ENCODE measurements at places on chromosomes 12 and 14.

DNA sequence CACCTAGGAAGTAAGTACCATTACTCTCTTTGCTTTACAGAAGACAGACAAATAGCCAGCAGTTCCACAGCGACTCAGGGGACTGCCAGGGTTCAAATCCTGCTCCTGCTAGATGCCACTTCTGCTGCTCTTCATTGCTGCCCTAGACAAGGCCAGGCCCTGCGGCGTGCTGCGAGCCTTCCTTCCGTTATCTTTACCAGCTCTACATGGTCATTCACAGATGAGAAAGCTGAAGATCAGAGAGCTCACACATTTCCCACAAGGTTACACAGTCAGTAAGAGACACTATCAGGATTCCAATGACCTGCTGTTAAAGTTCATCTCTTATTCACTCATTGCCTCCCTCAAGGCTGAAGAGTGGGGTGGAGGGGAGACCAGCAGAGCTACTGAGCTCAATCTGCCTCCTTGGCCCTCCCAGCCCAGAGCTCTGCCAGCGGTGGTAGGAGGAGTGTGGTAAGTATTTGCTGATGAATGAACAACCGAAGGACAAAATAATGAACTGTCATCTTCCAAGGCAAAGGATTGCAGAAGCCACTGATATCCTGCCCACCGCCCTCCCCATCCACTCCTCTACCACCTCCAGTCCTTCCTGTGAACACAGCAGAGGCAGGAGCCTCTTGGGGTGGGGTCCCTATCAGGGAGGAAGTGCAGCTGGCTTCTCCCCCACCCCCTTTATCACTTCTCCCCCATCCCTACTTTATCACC lies 14.6 kb upstream of the HDAC7 start:
- no peak for DNase-seq

DNA sequence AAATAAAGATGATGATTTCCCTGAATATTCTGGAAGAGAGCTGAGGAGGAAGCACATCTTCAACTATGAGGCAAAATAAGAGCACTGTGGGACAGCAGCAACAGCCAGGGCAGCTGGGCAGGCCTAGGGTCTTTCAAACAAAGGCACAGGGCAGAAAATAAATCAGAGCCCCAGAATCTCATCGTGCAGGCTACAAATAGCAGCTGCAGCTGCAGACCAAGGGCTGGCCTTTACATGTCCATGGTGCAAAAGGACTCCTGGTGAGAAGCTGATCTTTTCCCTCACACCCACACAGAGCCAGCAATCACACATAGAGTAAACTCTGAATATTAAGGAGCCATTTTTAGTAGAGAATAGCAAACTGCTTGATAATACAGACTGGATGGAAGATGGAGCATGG lies 13.6 kb upstream of the MYBPC1 start:
- DNase-seq: no peak

- no peak for DNase-seq
Observed at GRCh38 chr14:64864258-64864657, 15.4 kb downstream of the SPTB start.

- no peak for DNase-seq
Observed at GRCh38 chr12:104109446-104110271, 28.4 kb downstream of the NFYB start.

DNA sequence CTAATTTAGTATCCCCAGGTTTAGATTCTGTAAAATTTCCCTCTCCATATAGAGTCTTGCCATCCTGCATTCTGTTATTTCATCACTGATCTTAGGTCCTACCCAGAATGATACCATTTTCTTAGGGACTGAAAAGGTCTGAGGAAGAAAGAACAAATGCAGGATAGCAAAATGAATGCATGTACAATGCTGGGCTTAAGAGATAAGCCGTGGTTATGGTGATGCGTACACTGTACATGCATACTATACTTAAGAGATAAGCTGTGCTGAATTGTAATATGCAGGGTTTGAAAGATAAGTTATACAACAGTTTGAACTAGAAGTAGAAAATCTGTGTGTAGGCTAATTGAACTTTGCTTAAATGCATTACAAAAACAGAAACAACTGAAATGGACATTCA lies 416.2 kb downstream of the C12orf50 start:
- DNase-seq: no peak

DNA sequence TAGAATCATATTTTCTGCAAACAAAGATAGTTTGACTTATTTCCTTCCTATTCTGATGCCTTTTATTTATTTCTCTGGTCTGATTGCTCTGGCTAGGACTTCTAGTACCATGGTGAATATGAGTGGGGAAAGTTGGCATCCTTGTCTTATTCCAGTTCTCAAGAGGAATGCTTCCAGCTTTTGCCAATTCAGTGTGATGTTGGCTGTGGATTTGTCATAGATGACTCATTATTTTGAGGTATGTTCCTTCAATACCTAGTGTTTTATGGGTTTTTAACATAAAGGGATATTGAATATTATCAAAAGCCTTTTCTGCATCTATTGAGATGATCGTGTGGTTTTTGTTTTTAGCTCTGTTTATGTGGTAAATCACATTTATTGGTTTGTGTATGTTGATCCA lies 139.4 kb upstream of the CNTN1 start:
- DNase-seq: no peak

GRCh38 chr12:114779186-114779585 lies 95.2 kb upstream of the TBX3 start:
- DNase-seq: no peak

DNA sequence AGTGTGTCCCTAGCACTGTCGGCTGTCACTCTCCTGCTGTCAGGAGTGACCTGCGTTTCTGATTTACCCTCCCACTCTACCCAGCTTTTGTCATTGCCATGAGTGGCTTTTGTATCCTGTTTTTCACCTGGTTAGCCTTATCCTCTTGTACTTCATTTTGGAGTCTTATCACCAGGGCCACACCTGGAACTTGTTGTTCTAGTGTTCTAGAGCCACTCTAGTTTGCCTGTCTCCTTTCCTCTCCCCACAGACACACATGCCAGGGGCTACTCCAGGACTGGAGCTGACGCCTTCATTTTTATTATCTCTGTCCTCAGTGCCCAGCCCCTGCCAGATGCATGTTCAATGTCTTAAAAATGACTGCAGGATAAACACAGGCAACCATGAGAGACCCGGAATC lies 34.2 kb downstream of the ZC3H14 start:
- no peak for DNase-seq

DNA sequence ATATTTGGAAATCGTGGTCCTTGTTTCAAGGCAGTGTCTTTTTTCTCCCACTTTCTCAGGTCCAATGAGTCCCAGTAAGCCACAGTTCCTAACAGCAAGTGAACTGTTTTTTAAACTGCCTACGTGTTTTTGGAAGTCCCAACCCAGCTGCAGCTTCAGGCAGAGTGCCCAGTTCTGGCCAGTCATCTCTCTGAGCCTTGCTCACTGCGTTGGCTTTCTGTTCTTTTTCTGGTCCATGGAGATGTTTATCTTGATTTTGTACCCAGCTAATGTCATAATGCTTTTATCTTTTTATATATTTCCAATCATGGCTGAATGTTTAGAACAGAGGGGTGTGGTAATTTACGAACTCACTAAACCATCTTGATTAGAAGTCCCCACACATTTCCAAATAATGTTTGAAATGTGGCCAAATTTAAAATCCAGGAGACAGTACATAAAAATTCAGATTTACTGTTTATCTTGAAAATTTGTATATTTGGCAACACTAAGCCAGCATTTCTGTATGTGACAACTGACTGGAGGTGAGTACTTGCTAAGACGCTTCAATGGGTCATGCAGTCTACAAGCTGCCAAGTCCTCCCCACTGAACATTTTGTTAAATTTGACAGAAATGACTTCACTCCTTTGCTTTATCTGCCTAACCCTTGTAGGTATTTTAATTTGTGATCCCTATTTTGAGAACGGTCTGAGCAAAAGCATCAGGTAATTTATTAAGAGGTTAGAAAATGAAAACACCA lies 46.1 kb upstream of the OTOGL start:
- DNase-seq: no peak

- DNase-seq: no peak
Observed at GRCh38 chr12:120092551-120093335, 23.8 kb downstream of the RAB35 start.

- DNase-seq: no peak
Observed at GRCh38 chr12:10503460-10503859, 2.2 kb upstream of the EIF2S3B start.

- no peak for DNase-seq
Observed at GRCh38 chr12:71578694-71579258, 84.9 kb downstream of the ZFC3H1 start.

DNA sequence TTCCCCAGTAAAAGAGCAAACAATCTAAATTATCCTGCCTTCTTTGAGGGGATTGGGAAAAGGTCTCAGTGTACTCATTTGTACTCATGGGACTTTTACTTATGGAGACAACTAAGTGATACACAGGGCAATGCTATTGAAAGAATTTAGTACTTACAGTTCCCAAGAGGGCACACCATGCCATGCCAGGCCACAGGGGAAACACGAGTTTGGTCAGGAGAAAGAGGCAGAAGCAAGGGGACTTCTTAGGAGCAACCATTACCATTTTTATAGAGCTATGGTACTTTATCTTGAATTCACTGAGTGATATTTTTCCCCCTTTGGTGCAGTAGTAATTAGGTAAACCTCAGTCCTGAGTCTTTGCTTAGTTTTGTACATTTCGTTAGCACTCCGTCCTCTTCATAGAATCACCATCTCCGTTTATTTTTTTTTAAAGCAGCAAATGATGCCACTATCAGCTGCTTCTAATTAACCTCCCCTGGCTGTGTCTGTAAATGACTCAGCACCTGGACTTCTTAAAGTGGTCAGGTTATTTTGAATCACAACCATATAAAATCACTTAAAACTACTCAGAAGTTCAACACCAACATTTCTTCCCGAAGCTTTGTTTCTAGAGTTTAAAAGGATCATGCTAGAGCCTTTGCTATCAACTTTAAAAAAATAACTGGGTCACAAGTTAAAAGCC lies 5.9 kb upstream of the WASHC3 start:
- DNase-seq: no peak

- DNase-seq: no peak
Observed at GRCh38 chr14:76755610-76756370, 5.5 kb upstream of the VASH1 start.

DNA sequence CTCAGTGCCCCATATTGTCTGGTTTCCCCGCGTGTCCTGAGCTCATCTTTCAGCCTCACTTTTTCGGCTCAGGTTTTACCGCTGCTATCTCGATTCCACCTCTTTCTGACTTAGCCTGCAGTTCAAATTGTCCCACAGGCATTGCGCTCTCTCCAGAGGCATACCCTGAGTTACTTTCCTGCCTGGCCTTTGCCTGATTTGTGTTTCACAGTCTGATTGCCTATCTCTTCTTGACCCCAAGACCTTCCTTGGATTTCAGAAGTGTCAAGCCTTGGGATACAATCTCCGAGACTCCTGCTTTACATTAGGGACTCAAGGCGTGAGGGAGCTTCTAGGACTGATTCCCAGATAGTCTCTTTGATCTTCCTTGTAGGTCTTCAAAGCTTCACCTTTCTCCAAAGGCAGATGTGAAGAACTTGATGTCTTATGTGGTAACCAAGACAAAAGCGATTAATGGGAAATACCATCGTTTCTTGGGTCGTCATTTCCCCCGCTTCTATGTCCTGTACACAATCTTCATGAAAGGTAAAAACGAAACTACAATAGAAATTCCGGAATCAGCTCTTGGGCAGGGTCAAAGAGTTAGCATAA lies 629 bp downstream of the LETMD1 start:
- DNase-seq: no peak

- no peak for DNase-seq
Observed at GRCh38 chr14:94536836-94537235, 24.4 kb upstream of the SERPINA4 start.

- DNase-seq: no peak
Observed at GRCh38 chr12:93100610-93101009, 171.5 kb upstream of the EEA1 start.

GRCh38 chr14:33812601-33813000 lies 138.3 kb downstream of the EGLN3 start:
- no peak for DNase-seq

GRCh38 chr12:92558215-92558773 lies 144.5 kb upstream of the PLEKHG7 start:
- no peak for DNase-seq

DNA sequence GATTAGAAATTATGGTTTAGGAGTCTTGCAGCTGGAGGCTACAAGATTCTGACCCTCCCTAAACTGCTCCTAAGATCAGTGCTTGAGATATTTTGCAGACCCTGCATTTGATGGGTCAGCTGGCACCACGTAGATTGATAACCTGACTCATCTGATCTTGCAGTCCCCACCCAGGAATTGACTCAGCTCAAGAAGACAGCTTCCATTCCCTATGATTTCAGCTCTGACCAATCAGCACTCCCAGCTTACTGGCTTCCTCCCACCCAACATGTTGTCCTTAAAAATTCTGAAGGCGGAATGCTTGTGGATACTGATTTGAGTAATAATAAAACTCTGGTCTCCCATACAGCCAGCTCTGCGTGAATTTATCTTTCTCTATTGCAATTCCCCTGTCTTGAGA lies 23.2 kb upstream of the MTHFD1 start:
- no peak for DNase-seq

GRCh38 chr12:72323881-72324280 lies 51.7 kb downstream of the TRHDE start:
- no peak for DNase-seq

GRCh38 chr12:132044661-132045412 lies 95.1 kb downstream of the EP400 start:
- DNase-seq: no peak

- no peak for DNase-seq
Observed at GRCh38 chr14:53389202-53389601, 236.1 kb upstream of the DDHD1 start.

DNA sequence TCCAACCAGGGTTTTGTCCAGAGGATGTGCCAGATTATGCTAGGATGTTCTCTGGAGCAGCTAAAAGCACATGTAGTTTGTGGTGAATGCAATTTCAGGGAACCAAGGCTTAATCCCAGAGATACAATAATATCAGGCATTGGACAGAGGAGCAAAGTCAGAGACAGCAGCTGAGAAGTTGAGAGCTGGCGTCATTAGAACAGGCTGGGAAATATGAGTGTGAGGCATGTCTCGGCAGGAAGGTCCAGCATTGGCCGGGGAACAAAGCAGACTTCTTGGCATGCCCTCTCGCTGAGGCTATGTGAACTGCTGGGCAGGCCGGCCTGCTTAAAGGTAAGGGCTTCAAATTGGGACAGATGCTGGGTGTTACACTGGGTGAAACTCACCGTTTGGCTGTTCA lies 125.4 kb downstream of the CAND1 start:
- DNase-seq: no peak

DNA sequence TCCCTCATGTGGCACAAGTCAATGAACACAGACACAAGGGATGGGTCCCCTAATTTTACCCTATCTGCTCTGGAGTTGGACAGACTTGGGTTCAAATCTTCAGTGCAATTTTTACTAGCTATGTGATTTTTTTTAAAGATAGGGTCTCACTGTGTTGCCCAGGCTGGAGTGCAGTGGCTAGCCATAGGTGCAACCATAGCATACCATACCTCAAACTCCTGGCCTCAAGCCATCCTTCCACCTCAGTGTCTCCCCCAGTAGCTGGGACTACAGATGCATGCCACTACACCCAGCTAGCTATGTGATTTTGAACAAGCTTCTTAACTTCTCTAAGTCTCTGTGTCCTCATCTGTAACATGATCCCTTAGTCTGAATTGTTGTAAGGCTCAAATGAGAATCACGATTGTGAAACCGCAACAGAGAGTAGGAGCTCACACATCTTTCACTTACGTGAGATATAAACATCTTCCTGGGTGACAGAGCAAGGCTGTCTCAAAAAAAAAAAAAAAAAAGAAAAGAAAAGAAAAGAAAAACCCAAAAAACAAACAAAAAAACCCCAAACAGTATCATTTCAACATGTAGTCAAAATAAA lies 4.7 kb downstream of the CALCOCO1 start:
- no peak for DNase-seq

GRCh38 chr14:39005044-39005880 lies 97.8 kb downstream of the SEC23A start:
- no peak for DNase-seq

- DNase-seq: no peak
Observed at GRCh38 chr12:1935700-1936378, 17.4 kb upstream of the CACNA2D4 start.

Measured in T follicular helper cell (primary cell).